Stimulated activated CD4-positive, alpha-beta T cell treated with anti-CD3 and anti-CD28 coated beads, TNF-alpha, amount 100 ng/mL, for 48 hours (primary cell): ENCODE measurements at places on chromosomes 13 and 19.

GRCh38 chr13:99977912-99978798, 3.4 kb upstream of the ZIC2 start:
- no peak for DNase-seq

- DNase-seq, result no peak
Measured at GRCh38 chr19:33279430-33280350, 22.6 kb downstream of the CEBPA start.

DNA sequence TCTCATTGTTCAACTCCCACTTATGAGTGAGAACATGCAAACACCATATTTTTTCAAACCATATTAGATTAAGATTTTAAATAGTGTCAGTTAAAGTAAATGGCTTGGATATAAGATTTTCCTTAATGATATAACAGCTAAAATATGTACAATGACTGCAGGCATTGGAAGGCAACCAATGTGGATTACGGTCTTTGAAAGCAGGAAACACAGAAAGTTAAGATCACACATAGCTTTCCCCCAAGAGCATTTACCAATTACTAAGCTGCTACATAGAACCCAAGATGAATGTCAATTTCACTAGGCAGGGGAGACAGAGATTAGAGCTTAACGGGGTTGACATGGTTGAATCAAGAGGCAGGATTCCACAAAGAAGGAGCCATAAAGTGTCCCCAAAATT, 173.2 kb upstream of the TRPC4 start:
- no peak for DNase-seq

DNA sequence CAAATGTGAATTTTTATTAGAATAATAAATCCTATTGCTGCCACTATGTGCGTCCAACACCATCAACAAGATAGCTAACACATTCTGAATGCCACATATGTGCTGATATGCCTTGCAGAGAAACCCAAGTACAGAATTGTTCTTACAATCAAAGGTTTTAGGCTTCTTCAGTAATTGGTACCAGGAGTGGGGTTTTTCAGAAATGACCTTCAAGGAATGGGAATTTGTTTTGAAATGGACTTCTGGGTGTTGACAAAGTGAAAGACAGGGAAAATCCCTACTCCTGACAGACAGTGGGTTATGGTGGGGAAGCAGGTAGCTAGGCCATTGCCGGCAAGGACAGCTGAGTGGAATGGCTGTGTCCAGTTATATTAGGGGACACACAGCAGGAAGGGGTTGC, 5.7 kb downstream of the SYT3 start:
- no peak for DNase-seq

DNA sequence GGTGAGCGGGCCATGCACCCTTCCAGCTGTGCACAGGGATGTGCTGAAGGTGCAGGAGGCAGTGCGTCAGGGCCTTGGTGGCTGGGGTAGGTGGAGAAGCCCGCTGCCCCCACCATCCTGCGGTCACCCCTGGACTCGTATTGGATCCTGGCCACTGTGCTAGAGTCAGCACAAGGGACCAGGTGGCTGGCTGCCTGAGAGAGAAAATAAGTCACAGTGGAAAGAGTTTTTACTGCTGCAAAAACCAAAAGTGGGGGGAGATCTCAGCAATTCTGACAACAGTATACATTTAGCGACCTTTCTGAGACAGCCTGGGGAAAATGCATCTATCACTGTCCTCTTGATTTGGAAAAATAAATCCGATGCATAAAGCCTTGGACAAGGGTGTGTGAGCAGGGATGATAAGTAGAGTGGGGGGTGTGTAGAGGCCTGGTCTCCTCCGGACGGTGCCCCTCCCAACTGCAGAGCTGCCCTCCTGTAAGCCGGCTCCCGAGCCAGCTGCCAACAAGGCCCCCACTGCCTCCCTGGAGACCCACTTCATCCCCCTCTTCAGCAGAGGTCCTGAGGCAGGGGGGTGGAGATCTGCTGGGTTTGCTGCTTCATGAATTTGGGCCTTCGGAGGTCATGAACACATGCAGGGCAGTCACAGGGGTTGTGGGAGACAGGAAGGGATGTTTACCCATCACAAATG, 84.2 kb downstream of the SLC7A1 start:
- DNase-seq, result no peak

- no peak for DNase-seq
Measured at GRCh38 chr13:29892151-29892550, 41.7 kb upstream of the UBL3 start.

DNA sequence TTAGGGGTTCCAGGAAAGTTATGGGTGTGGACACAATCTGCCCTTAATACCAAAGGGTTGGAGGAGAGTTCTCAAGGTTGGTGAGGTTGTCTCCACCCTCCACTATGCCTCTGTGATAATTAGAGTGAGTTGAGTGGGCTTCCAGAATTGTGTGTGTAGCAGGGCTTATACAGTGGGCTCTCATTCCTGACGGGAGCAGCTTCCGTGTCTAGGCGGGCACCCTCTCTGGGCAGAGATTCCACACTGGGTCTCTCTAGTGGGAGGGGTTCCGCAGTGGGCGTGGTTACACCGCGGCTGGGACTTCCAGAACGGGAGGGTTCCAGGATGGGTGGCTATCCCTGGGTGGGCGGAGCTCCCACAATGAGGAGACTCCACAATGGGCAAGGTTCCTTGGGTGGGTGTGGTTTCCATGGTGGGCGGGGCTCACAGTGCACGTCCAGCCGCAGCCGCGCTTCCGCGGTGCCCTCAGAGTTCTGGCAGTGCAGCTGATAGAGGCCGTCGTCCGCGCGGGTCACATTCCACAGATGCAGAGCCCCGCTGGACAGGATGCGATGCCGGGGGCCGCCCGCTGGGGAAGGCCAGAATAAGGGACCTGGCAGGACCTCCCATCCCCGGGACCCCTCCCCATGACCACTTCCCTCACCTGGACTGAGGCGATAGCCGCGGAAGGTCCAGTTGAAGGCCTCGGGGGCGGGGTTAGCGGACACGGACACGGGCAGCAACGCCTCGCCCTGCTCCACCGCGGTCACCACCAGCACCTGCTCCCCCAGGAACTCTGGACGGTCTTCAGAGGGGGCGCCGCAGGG, 8.4 kb downstream of the NPHS1 start:
- no peak for DNase-seq
